ENCODE measurements at places on chromosomes 13 and 19.

GRCh38 chr19:50882188-50882587 lies 8.9 kb downstream of the KLK2 start:
- no peak for DNase-seq

DNA sequence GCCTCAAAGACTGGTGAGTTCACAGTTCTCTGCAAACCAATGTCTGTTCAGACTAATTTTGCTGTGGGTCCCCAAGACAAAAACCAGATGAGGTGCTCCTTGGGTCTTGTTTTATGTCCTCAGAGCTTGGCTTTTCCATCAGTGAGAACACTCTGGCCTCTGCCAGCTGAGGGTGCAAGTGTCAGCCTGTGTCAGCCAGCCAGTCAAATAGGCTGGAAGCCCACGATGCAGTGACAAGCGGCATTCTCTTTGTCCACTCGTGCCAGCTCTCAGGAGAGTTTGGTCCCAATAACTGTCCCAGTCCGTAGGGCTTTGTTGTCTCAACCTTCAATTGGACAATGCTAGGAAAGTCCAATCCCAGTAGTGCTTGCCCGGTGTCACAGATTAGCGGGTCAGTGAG lies 9.4 kb upstream of the AKT2 start:
- DNase-seq, result no peak

GRCh38 chr19:55497763-55498162 lies 9.5 kb downstream of the SSC5D start:
- DNase-seq, result no peak

DNA sequence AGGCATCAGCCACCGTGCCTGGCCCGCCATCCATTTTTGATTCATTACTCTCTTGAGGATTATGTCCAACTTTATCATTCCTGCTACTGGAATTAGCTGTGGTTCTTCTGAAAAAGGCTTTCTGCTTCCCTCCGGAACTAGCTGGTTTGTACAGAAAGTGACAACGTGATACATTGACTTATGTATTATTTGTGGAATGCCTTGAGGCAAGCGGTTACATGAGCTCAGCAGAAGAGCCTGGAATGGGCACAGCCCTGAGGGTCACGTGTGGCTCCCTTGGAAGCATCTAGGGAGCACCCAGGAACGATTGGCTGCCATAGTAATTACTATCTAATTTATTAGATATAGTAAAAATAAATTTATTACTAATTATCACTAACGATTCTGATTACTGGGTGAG lies 14.4 kb upstream of the RETN start:
- DNase-seq, result peak; percentile 47

DNA sequence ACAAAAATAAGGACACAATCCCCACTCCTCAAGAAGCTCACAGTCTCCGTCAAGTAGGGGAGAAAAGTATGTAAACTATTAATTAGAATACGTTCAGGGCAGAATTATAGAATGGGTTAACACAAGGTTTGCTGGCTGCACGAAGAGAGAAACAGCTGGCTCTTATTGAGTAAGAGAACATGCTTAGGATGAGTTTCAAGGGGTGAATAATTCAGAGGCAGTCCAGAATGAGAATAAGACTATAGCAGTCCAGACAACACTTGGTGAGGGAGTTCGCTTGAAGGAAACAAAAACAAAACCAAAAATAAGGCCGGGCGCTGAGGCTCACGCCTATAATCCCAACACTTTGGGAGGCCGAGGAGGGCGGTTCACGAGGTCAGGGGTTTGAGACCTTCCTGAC lies 61.9 kb downstream of the THSD1 start:
- no peak for DNase-seq

- DNase-seq, result no peak
Measured at GRCh38 chr13:44084146-44084545, 204.4 kb downstream of the LACC1 start.

GRCh38 chr13:90615236-90615635 lies 732.3 kb upstream of the MIR17HG start:
- no peak for DNase-seq

- no peak for DNase-seq
Measured at GRCh38 chr13:25752957-25753551, 298.8 kb downstream of the SHISA2 start.

- DNase-seq, result no peak
Measured at GRCh38 chr19:3555653-3556422, 1.5 kb downstream of the MFSD12 start.

DNA sequence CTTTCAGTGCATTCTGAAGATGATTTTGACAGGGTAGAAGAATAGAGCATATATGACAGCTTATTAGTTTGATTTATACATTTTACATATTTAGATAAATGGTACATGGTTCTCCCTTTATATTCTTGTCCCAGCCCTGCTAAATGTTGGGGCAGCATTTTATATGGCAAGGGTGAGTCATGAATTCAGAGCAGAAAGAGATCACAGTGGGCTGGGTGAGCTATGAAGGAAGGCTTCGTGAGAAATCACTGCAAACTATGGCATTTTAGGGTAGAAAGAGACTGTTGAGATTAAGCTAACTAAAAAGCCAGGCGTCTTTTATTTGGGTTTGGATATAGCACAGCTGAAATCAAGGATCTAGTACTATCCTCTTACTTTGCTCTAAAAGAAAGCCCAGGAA lies 23.9 kb upstream of the METTL21C start:
- DNase-seq, result no peak

- DNase-seq, result no peak
Measured at GRCh38 chr19:33447336-33448158, 74.0 kb downstream of the CEBPG start.

DNA sequence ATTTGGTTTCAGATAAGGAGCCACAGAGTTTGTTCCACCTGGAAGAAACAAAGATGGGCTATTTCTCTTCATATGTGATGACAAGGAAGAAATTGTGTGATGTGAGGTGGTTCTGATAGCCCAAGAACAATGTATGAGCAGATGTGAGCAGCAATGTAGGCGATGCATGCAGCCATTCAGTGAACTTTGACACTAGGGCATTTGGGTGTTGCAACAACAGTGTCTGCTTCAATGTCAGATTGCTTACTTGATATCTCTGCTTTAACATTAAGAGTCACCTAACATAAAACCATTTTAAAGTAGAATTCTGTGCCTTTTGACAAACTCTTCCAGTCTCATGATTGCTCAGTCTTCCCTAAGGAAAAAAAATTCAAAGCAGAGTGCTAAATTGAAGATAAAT lies 865.4 kb downstream of the SLITRK6 start:
- DNase-seq, result no peak

DNA sequence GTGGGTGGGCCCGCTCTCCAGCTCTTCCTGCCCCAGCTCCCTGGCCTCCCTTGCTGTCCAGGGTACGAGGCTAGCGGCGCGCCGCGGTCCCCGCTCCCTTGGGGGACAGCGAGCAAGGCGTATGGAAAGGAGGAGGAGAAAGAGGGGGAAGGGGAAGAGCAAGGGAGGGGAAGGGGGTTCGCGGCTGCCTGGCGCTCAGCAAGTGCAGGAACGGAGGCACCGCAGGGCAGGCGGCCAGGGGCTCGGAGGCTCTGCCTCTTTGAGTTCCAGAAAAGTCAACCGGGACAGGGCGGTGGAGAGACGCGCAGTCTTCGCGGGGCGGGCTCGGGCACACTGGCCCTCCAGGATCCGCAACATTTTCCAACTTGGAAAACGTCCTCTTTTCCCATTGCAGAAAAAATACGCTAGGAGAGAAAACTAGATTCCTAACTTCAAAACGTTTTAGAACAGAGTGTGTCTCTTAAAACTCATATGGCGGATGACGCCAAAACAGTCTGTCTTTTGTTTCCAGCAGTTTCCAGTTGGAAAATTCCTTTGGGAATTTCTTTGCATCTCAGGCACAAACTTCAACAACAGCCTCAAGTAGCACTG lies 23.1 kb upstream of the TNFRSF19 start:
- DNase-seq, result no peak

- no peak for DNase-seq
Measured at GRCh38 chr13:98500963-98501421, 75.9 kb downstream of the STK24 start.

DNA sequence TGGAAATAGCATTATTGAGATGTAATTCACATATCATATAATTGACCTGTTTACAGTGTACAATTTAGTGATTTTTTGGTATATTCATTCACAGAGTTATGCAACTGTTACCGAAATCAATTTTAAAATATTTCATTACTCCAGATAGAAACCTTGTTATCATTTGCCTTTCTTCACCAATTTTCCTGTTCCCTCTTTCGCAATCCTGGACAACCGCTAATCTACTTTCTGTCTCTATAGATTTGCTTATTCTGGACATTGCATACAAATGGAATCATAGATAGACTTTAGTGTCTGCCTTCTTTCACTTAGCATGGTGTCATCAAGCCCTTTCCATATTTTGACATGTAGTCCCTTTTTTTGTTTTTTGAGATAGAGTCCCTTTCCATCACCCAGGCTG lies 19.2 kb downstream of the MAB21L1 start:
- no peak for DNase-seq

DNA sequence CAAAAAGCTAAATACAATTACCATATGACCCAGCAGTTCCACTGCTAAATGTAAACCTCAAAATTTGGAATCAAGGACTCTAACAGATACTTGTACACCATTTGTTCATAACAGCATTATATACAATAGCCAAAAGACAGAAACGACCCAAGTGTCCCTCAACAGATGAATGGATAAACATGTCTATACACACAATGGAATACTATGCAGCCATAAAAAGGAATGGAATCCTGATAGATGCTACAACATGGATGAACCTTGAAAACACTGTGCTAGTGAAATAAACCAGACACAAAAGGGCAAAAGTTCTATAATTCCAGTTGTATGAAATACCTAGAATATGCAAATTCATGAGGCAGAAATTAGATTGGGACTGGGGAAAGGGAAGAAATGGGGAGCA lies 12.2 kb downstream of the NEK3 start:
- no peak for DNase-seq

DNA sequence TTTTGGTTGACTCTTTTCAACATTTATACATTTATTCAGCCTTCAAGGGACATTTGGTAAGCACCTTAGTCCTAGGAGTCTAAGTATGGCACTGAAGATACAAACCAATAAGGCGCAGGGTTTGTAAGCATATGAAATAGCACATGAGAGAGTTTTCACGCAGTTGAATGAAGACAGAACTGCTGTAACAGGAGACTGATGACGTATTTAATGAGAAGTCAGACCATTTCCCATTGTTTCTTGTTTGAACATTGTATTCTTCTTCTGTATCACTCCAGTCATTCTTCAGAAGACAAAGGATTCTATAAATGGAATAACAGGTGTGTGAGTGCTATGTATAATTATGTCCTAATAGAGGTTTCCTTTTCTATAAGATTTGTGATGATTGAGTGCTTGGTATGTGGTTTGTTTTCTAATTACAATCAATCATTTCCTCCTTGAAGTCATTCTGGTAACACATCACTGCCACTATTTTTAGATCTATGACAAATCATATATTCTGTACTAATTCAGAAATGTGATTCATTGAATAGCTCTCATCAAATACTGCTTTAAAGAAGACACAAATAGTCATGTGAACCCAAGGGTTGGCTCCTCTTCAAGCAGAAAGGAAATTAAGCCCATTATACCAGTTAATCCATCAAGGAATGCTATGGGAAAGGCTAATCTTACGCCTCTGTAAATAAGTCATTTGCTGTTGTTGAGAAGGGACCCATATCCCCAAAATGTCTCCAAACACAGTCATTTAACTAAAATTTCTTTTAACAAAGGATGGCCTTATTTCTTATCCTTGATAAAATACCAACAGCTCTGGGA lies 222.8 kb upstream of the NBEA start:
- DNase-seq, result no peak

- DNase-seq, result no peak
Measured at GRCh38 chr19:10979951-10980381, 19.1 kb downstream of the SMARCA4 start.

DNA sequence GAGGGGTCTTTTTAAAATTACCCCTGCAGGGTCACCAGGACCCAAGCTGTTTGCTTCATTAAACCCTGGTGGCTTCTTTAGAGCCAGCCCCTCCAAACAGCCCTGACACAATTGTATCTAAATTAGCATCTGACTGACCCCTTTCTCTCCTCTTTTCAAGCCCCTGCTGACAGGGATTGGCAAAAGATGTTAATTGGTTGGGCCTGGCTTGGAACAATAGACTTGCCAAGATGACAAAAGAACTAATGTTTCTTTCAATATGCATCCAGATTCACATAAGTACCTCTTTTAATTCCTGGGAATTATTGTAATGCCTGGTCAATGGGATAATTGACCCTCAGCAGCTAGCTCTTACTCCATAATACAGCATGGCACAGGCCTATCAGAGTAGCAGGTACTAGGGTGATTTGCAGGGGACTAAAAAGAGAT lies 140.8 kb downstream of the SHISA2 start:
- DNase-seq, result no peak

DNA sequence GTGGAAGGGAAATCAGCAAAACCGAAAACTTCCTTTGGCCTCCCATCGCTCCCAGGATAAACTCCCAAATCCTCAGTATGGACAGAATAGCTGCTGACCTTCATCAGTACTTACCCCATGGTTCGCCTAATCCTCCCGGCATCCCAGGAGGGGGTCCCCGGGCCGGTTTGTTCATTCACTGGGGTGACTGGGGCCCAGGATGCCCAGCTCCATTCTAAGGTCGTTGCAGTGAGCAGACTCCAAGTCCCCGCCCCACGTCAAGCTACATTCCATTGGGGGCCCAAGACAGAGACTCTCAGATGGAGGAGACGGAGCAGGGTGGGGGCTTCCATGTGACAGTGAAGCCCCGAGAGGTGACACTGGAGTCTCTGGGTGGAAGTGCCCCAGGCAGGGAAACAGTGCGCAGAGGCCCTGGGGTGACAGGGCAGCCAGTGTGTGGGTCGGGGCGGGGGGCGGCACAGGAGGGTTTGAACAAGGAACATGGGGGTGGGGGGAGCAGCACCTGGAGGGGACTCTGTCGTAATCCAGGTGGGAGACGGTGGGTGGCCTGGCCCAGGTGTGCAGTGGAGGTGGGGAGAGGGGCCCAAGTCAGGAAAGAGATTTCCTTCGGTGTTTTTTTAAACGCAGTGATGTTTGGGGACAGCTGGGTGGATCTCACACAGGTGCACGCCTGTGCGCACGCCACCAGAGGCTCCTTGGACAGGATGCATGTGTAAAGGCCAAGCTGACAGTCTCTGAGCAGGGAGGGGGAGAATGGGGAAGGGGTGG lies 5.1 kb downstream of the SSBP4 start:
- no peak for DNase-seq

DNA sequence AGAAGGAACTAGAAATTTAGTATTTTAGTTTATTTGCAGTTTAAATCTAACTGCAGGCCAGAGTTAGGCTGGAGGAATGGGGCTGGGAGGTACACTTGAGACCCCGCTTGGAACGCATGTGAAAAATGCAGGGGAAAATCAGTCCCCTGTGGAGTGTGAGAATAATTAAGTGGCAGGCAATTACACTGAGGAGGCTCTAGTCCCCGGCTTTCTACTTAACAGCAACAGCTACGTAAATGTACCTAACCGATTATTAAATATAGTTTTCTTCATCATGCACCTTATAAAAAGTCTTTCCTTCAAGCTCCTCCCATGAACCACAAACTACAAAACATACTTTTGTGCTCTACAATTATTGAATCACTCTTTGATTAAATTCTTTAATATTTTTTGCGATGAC lies 804 bp downstream of the ZNF708 start:
- DNase-seq, result no peak

GRCh38 chr13:100434010-100434763 lies 154.4 kb downstream of the GGACT start:
- DNase-seq, result no peak
